ENCODE measurements at places on chromosomes 6 and 20.

DNA sequence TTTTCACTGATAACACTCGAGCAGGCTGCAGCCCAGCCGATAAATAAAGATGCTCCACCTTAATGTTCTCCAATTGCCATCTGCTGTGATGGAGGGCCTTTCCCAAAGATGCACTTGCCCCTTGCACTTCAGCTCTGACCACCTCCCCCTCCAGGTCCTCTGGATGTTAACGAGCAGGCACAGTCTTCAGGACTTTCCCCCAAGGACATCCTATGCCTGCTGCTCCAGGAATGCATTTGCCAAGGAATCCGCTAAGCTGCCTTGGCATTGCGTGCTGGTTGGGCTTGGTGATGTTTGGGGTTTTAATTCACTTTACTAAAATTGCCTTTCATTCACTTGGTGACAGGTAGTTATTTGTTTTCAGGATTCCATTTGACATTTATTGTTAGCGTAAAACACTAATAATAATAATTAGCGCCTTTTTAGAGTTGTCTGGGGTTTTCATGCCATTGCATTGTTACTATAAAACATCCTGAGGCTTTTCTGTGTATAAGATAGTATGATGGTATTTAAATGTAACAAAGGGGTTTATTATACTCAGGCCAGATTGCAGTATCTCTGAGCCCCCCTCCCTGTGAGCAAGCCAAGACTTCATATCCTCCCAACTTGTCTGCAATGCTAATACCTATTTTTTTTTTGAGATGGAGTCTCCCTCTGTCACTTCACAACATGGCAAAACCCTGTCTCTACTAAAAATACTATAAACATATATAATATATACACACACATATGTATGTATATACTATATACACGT, 66.7 kb upstream of the TSHZ2 start:
- no peak for DNase-seq

DNA sequence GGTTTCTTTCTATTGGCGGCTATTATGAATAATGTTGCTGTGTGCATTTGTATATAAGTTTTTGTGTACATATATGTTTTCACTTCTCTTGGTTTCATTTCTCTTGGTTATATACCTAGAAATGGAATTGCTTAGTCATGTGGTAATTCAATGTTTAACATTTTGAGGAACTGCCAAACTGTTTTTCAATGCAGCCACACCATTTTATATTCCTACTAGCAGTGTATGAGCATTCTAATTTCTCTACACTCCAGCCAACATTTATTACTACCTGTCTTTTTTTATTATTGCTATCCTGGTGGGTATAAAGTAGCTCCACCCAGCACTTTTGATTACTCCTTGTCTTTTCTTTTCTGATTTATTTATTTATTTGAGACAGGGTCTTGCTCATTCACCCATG, 54.8 kb downstream of the PHACTR2 start:
- DNase-seq = no peak

DNA sequence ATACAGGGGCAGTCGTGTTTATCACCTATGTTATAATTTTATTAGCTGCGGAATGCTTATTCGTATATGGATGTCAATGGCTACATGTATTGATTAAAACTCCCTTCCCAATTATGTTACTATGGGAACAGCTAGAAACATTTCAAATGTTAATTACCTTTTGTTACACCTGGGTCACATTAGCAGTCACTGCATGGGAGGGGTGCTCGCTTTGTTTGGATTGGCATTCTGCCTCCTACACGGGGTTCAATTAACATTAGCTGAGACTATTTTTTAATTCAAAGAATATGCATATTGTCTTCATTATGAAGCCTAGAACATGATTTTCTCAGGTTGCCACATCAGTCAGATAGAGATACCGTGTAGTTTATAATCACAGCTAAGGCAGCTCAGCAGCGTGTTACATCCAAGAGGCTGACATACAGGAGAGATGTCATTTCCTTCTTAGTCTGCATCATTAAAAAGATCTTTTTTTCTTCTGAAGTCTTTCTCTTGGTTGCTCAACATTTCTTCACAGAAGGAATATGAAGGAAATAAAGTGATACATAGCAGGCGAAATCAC, 76.2 kb upstream of the RPS6KA2 start:
- no peak for DNase-seq

- no peak for DNase-seq
Observed at GRCh38 chr6:125375821-125376220, 74.1 kb upstream of the HDDC2 start.

GRCh38 chr6:18211338-18211737, 53.0 kb downstream of the DEK start:
- DNase-seq = no peak

DNA sequence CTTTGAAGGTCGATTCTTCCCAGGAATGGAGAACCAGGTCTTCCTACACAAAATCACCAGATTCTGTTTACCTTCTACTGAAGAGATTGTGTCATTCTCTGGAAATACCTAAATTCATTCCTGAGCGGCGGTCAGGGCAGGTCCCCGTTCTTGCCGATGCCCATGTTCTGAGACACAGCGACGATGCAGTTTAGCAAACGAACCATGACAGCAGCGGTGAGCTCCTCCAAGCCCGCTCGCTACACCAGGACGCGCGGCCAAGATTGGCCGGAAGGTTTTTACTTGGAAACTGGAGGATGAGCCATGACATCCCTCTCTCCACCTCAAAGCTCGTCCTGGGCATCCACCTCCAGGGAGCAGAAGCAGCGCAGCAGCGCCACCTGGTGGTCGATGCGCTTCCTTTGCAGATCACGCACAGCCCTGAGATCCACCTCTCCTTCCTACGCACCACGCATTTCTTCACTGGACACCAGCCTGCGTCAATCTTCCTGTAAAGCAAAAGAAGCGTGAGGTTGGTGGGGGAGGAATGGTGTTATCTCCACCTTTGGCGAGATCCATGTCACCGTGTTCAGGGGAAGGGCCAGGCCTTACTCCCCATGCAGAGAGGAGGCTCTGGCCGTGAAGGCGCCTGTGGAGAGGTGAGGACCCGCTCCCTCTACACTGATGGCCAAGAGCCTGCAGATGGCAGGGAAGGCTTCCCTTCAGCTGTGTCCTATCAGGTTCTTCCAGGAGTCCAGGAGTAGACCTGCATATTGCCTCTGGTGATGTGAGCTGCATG, 9.9 kb upstream of the HLA-B start:
- peak; percentile 87 for DNase-seq

GRCh38 chr6:169539176-169539897, 162.5 kb downstream of the WDR27 start:
- no peak for DNase-seq

GRCh38 chr6:13979284-13980171, 54.8 kb downstream of the RNF182 start:
- no peak for DNase-seq

DNA sequence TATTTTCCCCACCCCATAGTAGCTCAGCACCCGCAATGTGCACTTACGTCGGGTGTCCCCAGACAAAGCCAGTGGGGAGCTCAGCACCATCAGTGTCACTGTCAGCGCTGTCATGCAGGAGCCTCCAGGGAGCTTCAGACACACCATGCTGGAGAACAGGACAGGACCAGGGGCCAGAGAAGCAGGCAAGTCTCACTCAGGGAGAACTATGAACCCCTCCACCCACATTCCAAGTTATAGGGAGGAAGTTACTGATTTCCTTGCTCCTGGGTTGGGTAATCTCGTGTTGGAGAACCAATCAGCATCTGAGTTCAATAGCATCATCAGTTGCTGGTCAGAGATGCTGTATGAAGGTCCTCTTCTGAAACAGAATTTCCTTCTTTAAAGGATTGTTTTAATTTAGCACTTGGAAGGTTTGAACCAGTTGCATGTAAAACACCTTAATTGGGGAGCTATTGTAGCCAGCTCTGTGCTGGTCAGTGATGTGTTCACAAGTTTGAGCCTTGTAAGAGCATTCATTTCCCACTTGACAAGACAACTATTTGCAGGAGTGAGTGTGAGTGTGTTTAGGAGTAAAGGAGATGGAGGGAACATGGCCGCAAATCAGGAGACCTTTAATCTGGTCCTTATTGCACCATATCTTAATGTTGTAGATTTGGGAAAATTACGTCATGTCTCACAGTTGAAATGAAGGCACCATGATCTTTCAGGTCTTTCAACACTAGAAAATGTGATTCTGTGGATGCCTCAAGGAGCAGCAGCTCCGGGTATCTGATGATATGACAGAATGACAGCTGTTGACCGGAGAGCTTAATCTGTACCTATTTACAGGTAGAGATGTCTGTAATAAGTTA, at the start of gene HLA-DRB1:
HLA-DRB1 (minus strand) TSS at position 253 of the 854 bp plus-strand sequence; CDS start at position 147, 106 bp downstream.
- DNase-seq = peak; percentile 64

- DNase-seq = no peak
Observed at GRCh38 chr6:18712595-18712994, 325.4 kb downstream of the RNF144B start.

- DNase-seq = no peak
Observed at GRCh38 chr20:48051794-48052474, 266.7 kb upstream of the SULF2 start.

Data from CD4-positive, alpha-beta T cell treated with Interleukin-12 subunit alpha and Interleukin-12 subunit beta, for 1 hour (primary cell).